ENCODE measurements at places on chromosomes 5 and 9.

DNA sequence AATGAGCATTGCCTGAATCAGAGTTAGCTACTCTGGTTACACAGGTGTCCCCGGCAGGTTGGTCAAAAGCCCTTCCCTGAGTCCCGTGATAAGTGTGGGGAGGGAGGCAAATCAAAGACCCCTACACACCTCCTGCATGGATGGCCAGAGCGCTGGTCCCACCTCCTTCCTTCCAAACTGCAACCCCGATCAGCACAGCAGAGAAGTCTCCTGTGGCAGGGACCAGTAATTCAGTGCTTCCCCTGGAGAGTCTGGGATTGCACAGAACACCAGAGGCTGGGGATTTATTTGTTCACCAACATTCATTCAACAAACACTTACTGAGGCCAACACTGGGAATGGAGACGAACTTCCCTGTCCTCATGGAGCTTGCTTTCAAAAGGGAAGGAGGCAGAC, 46.2 kb downstream of the NSUN2 start:
- DNase-seq: no peak

- DNase-seq: no peak
These were observed 102.3 kb upstream of the MAP3K1 start for GRCh38 chr5:56712895-56713591.

DNA sequence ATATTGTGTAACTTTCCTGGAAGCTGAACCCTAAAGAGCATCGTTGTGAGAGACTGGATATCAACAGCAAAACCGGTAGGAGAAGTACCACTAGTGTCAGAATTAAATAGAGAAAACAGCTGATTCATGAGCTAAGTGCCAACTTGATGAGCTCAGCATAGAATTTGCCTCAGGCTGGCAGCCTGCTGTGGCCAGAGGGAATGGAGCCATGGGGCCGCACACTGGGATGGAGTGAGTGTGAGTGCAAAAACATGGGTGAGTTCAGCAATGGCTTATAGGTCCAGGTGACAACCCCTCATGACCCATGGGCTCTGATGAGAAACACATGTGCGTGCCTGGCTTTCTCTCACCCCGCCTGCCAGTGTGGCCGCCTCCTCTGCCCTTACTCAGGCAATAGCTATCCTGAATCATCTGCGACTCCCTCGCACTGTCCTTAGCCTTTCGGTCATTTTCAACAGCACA, 25.4 kb downstream of the ADAMTS16 start:
- DNase-seq: no peak

GRCh38 chr5:72608297-72608696, 101.1 kb upstream of the ZNF366 start:
- DNase-seq: no peak
